Stimulated activated CD4-positive, alpha-beta T cell treated with anti-CD3 and anti-CD28 coated beads, Interleukin-1b, Interleukin-23, amount 100 ng/mL, for 1 hour (primary cell): ENCODE measurements at places on chromosomes 1 and 21.

DNA sequence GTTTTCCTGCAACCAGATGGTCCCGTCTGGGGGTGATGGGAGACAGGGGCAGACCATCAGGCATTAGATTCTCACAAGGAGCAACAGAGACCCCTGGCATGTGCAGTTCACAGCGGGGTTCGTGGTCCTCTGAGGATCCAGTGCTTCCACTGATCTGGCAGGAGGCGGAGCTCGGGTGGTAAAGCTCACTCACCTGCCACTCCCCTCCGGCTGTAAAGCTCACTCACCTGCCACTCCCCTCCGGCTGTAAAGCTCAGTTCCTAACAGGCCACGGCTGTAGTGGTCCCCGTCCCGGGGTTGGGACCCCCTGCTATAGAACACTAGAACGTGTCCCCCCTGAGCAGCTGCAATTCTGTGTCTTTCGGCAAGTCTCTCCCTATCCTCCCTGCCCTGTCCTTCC is 4.6 kb downstream of the KRTAP10-12 start:
- DNase-seq = no peak

DNA sequence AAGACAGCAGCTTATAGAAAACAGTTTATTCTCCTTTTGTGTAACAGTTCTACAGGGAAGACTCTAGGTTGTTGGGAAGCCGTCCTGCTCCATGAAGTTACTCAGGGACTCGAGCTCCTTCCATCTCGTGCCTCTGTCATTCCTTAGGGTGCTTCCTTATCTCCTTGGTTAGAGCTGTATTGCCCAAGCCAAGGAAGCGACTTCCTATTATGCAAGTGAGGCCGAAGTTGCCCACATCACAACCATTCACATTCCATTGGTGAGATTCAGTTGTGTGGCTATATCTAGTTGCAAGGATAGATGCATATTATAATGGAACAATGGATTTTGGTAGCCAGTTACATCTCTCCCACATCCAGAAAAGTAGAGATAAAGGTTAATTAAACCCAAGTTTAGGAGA is 9.0 kb downstream of the GSTM5 start:
- no peak for DNase-seq

- DNase-seq = no peak
Observed at GRCh38 chr1:52551507-52552235, 1.2 kb downstream of the TUT4 start.

GRCh38 chr1:51973587-51974474 is 16.7 kb downstream of the RAB3B start:
- DNase-seq = no peak

GRCh38 chr1:92118826-92119225 is 38.7 kb downstream of the BTBD8 start:
- no peak for DNase-seq

DNA sequence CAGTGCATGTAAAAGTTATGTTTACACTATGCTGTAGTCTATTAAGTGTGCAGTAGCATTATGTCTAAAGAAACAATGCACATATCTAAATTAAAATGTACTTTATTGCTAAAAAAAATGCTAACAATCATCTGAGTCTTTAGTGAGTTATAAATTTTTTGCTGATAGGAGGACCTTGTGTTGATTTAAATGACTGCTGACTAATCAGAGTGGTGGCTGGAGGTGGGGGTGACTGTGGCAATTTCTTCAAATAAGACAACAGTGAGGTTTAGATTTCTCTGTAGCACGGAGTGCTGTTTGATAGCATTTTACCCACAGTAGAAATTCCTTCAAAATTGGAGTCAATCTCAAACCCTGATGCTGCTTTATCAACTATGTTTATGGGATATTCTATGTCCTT is 37.0 kb downstream of the HS2ST1 start:
- no peak for DNase-seq

DNA sequence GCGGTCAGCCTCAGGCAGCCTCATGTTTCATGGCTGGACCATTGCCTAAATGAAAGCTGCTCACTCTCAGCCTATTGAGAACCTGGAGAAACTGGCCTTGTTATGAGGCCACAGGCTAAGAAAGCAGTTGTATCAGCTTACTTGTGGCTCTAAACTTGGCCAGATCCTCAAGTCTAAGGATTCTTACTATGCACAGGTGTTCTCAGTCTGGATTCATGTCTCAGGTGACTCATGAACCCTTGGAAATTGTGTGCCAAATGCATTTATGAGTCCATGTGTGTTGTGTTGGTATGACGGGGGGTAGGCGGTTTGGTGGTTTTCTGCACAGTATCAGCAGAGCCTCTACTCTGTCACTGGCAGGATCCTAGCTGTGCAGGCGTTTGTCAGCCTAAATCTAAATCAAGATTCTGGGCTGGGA is 90.4 kb downstream of the ROR1 start:
- no peak for DNase-seq

GRCh38 chr1:61053712-61054600 is 28.4 kb upstream of the NFIA start:
- DNase-seq = no peak

DNA sequence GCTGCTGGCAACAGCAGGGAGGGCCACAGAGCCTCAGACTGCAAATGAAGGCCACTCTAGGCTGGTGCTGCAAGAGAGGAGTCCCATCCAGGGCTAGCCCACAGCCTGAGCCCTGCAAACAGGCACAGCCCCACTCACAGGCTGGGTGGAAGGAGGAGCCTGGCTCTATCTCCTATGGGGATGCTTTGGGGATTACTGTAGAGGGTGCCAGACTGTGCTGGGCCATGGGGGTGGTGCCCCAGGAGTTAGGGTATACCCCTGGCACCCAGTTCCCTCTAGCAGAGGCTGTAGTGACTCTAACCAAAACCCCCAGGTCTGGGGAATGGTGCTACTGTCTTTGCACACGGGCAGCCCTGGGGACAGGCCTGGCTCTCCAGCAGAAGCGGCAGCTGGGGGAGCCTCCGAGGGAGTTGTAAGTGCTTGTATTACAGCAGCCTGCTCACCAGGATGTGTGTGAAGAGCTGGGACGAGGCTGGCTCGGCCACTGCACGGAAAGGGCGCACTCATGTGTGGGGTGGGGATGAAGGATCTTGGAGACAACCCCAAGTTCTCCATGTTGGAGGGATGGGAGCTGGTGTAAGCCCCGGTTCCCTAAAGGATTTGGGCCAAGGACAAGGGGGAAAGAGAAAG is 23.4 kb upstream of the EVA1B start:
- no peak for DNase-seq

DNA sequence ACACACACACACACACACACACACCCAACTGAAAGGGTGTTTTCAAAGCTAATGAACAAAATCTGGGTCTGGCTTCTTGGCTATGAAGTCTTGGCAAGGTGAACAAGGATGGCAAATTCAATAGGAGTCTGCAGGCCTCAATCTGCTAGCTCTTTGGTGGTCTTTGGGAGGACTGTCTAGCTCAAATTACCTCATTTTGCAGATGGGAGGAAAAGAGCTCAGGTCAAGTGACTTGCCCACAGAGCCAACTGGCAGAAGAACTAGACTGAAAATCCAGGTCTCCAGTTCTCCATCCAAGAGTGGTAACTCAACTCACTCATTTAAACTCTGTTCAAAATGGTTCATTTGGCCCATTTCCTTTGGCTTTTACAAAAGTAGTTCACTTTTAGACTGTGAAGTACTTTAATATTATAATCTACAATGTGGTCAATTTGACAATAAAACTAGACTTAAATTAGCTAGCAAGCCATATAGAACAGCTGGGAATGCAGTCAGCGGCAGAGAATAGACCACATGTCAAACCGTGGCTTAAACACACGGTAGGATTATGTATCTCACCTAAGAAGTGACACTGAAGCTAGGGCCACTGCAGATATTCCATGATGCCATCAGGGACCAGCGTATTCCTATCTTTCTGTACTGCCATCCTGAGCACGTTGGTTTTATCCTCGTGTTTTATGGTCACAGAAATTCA is 112.9 kb downstream of the APP start:
- DNase-seq = no peak

DNA sequence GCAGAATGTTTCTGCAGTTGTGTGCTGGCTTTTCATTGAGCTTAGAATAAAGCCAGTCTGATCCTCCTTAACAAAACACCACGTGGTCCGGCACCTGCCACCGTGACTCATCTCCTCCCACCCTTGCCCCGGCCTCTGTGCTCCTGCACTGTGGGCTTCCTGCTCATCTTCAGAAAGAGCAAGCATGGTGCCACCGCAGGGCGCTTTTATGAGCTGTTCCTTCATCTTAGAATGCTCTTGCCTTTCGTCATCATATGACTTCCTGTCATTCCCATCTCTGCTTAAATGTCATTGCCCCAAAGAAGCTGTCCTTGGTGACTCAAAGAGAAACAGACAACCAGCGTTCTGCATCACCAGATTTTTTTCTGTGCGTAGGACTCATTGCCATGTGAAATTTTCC is 117.8 kb downstream of the HHAT start:
- DNase-seq = peak; percentile 46

- no peak for DNase-seq
Observed at GRCh38 chr1:202516434-202516877, 168.0 kb downstream of the PPP1R12B start.

- DNase-seq = no peak
Observed at GRCh38 chr1:77120950-77121349, 98.3 kb downstream of the PIGK start.
